ENCODE measurements at places on chromosomes 11 and 22. TPM values are rescaled to one million over a fixed set of nuclear protein-coding genes. Genes with fewer than 3 reads are reported as not detected.

OR51I2 gene
- total RNA-seq = not detected

EMID1 gene
- 1.9 TPM for total RNA-seq

NXPE1 gene
- total RNA-seq = 23.2 TPM

UCP2 gene
- 16.9 TPM for total RNA-seq

LZTR1 gene
- 65.5 TPM for total RNA-seq

C1QTNF5 gene
- total RNA-seq = 10.6 TPM

PHOX2A gene
- not detected for total RNA-seq

APOBEC3B gene
- total RNA-seq = not detected

GGTLC2 gene
- total RNA-seq = not detected

POU2AF2 gene
- total RNA-seq = 4.4 TPM

CTSF gene
- 19.7 TPM for total RNA-seq

GLB1L3 gene
- not detected for total RNA-seq

LYVE1 gene
- total RNA-seq = 26.1 TPM

DNA sequence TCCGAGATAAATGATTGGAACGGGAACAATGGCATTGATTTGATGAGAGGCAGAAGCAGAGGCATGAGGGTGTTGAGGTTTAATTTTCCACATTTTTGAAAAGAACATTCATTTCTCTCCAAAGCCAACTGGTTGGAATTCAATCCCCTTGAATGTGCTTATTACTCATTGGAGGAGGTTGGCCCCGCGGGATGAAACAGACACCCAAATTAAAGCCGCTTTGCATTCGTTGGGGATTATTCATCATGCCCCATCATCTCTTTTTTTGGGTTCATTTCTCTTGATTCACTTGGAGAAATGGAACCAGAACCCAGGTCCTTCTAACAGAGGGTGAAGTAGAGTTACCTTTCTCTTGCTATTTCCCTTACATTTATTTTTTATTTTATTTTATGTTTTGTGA lies 47.6 kb upstream of the PARVG start:
- no peak for DNase-seq

- no peak for DNase-seq
Observed at GRCh38 chr11:13259374-13259773, 18.2 kb upstream of the BMAL1 start.

DNA sequence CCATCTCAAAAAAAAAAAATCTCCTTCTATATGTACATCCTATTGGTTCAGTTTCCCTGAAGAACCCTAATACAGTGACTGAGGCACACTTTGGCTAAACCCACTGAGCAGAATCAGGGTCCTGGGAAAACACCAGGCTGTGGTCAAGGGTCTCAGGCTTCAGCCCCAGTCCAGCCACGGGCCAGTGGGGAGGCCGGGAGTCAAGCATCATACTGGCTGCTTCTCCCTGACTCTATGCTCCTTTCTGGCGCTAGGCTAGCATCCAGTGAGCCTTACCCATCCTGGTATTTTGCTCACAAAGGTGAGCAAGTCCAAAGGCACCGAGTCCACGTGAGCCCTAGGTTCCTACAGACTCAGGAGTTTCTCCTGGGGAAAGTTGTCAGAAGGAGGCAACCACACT lies 752.5 kb downstream of the BRD1 start:
- no peak for DNase-seq

DNA sequence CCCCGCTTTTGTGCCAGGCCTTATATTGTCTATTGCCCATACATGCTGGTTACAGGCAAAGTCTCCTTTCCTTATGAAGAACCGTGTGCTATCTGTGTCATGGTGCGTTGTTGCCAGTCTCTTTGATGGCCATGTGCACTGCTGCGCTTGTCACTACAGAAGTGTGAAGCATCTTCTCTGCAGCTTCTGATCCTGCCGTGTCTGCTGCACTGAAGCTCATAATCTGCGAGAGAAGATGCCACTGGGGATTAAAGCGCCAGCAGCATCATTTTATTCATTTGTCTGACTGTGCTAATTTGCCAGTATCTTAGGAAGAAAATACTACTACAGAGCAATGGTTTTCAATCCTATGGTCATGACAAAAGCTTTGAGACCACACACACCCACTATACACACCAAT lies 330.1 kb downstream of the FAT3 start:
- DNase-seq = no peak

DNA sequence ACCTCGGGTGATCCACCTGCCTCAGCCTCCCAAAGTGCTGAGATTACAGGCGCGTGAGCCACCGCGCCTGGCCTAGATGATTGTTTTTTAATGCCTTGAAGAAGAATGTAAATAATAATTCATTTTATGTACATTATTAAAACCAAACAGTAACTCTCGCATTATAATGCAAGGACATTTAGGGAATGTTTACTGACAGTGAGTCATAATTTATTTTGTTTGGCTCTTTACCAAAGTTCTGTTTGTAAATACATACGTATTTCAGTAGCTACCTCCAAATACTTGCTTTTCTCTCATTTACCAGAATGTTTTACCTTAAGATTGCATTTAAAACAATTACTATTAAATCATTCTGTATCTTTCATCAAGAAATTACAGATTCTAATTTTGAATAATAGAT lies 3.0 kb downstream of the RAB39A start:
- no peak for DNase-seq

GRCh38 chr22:45631140-45631840 lies 40.3 kb upstream of the ATXN10 start:
- DNase-seq = no peak

DNA sequence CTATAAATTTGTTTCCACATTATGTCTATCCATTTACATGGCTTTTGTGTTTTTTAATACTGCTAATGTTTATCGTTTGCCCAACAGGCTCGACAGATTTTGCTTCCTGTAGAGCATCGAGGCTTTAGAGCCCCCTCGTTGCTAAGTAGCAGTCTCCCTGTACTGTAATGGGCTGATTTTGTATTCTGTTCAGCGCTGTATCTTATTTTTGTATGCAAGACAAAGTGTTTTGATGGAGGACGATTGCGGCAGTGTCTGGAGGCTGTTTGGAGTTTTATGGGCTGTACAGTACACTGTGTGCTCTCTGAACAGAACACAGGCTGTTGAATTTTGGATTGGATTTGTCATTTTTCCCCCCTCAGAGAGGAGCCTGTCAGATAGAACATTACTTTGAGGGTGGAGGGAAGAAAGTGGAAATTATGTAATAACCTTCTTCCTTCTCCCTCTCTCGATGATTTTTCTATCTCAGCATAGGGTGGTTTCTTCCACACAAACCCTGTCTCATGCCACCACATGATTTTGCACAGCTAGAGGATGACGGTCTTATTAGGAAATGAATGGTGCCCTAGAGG lies 104.4 kb downstream of the ZBTB16 start:
- DNase-seq = no peak

- DNase-seq = no peak
Observed at GRCh38 chr11:18490319-18490718, 34.7 kb downstream of the LDHAL6A start.

DNA sequence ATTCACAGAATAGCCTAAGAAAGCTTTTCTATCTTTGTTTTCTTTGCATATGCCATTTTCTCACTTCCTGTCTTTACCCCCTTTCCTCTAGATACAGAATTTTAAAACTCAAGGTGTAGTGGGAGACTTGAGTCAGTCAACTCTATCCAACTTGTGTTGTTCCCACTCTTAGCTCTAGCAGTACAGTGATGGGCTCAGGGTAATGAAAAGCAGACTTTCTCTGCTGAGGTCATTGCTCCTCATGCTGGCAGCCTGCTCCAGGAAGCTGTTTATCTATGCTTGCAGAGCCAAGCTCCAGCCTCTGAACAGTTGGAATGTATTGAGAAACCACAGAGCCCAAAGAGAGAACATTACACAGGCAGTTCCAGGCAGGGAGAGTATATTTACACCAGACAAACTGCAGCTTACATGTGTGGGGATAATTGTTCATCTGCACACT lies 68.1 kb downstream of the CSTPP1 start:
- peak; percentile 50 for DNase-seq

DNA sequence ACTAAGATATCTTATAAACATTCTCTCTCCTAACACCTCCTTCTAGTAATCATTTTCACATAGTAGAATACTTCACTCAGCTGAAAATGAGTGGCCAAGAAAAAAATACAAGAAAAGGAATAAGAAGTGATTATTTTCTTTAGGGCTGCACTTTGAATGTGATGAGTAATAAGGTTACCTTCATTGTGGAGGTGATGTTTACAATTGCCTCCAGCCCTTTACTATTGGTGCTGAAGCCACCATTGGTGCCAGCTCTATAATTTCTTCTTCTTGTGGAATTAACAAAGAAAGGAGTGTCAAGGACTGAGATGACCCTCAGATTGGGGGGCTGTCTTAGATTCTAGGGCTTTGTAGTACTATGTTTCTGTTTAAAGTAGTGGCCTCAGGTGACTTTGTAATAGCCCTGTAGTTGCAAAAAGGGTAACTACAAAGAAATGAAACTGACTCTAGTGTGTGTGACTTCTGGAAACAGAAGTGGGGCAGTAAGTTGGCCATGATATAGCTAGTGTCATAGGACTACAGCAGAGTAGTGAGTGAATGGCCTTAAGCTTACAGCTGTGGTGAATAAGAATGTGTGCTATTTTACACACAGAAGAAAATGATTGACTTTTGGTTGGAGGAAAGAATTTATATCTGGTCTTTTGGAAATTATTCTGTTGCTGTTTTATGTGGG lies 287.2 kb downstream of the TMEM135 start:
- DNase-seq = no peak

- no peak for DNase-seq
Observed at GRCh38 chr11:61771985-61772455, 19.6 kb downstream of the MYRF start.

DNA sequence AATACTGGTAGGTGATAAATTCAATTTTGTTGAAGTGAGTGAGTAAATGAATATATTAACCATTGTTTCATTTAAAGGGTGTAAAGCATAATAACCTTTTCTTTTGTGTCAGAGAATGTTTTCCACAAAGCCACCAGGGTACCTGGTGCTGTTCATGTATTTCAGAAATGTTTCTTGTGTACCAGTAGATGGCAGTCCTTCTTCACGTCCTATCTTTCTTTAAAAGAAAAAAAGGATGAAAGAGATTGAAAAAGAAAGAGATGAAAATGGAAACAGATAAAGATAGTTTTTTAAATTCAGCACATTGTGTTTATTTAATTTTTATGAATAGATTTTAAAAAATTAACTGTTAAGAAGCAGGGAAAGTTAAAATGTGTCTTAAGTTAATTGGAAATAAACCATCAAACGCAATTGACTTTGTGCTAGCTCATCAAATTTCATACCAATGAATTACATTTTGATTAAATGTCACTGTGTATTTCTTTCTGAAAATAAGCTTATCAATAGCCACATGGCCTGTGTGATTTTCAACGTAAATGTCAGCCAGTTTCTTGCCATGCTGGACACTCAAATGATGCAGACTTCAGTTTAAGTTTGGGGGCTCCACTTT lies 65.5 kb upstream of the CHORDC1 start:
- no peak for DNase-seq

- no peak for DNase-seq
Observed at GRCh38 chr22:45201678-45202332, 38.1 kb downstream of the NUP50 start.

- no peak for DNase-seq
Observed at GRCh38 chr11:36219996-36220395, 69.2 kb downstream of the COMMD9 start.

- DNase-seq = no peak
Observed at GRCh38 chr22:26894766-26895485, 237.5 kb downstream of the MIAT start.

DNA sequence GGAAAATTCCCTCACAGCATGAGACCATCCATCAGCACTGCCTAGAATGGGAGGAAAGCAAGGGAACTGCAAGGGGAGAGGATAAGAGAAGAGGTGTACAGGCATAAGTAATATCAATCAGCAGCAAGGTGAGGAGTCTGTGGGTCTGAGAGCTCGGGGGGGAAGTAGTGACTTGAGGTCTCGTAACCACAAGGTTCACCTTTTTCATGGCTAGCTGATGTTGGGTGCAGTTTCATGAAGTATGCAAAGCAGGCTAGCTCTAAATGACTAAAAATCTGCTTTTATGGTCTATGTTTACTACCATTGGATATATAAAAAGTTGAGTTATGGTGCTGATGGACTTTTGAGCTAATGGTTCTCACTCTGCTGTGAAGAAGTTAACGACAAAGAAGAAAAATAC lies 35.8 kb downstream of the OR4C6 start:
- DNase-seq = no peak

DNA sequence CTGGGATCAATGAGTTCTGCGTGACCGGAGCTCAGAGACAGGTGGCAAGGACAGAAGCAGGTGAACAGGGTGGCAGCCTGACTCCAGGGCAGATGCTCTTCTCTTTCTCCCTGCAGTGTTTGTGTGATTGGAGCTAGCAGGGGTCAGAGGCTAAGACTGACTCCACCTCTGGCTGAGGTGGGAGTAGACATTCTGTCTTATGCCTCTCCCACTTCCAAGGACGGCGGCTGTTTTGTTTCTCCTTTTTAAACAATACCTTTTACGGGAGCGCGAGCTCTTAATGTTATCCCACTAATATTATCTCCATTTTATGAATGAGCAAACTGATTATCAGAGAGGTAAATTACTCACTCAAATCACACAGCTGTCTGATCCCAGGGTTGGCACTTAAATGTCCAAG lies 323.7 kb downstream of the MIAT start:
- DNase-seq = no peak

DNA sequence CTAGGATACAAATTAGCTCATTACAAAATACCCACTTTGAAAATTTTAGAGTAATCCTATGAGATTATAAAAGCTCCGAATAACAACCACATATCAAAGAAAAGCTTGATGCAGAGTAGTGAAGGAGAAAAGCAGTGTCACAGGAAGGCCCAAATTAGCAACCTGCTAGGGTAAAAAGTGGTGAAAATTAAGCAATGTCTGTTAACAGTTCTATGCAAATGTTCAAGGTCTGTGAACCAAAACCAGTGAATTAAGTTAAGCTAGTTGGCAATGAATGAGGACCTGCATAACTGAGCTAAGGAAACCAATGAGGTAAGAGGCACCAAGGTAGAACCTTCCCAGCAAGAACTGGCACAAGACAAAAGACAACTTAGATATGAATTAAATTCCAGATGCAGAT lies 29.6 kb downstream of the PRDM10 start:
- DNase-seq = no peak

DNA sequence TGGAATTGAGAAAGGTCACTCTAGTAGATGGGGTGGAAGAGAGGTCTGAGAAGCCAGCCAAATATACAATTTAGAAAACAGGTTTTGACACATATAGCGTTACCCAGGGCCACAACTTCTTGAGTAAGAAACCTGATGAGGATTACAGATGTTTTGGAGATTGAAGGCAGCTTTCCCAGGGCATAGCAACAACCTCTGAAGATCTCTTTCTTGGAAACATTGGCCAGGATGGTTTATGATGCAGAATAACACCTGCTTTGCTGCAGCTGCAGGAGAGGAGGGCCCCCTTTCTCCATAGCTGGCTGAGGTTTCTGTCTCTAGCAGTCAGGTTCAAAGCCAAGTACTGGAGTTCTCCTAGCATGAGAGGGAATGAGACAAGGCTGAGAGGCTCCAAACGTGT lies 75.1 kb upstream of the NUP50 start:
- DNase-seq = no peak

GRCh38 chr22:19959587-19960490 lies 18.2 kb upstream of the TXNRD2 start:
- no peak for DNase-seq

DNA sequence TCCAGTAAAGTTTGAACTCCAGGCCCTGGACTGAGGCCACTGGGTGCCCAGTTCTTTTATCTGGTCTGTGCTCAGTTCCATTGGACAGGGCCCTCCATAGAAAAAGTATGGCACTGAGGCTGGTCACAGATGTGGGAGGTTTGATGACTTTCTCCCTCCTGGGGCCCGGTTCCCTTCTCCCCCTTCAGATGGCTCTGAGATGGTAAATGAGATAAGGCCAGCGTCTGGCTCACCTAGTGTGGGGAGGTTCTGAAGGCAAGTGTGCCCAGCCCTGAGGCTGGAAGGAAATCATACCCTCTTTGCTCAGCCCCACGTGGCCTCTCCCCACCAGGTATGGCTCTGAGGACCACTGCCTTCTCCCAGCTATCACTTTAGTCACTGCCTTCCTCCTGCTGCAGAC lies 1.5 kb upstream of the CLDN5 start:
- no peak for DNase-seq

All from Peyer's patch (tissue), 4 donors.